ENCODE measurements at places on chromosomes 3 and 15.

GRCh38 chr3:153513236-153513635 lies 351.2 kb downstream of the RAP2B start:
- DNase-seq, result no peak

- peak; percentile 31 for DNase-seq
Measured at GRCh38 chr15:25859838-25860645, 3.1 kb downstream of the ATP10A start.

- no peak for DNase-seq
Measured at GRCh38 chr3:128070898-128071591, 18.8 kb downstream of the SEC61A1 start.

- DNase-seq, result no peak
Measured at GRCh38 chr3:58215317-58216025, 4.7 kb upstream of the DNASE1L3 start.

Measured in T follicular helper cell (primary cell).